Stimulated activated CD4-positive, alpha-beta T cell treated with anti-CD3 and anti-CD28 coated beads, Interleukin-1b, Interleukin-23, amount 100 ng/mL, for 1 hour (primary cell): ENCODE measurements at places on chromosomes 12 and 14.

DNA sequence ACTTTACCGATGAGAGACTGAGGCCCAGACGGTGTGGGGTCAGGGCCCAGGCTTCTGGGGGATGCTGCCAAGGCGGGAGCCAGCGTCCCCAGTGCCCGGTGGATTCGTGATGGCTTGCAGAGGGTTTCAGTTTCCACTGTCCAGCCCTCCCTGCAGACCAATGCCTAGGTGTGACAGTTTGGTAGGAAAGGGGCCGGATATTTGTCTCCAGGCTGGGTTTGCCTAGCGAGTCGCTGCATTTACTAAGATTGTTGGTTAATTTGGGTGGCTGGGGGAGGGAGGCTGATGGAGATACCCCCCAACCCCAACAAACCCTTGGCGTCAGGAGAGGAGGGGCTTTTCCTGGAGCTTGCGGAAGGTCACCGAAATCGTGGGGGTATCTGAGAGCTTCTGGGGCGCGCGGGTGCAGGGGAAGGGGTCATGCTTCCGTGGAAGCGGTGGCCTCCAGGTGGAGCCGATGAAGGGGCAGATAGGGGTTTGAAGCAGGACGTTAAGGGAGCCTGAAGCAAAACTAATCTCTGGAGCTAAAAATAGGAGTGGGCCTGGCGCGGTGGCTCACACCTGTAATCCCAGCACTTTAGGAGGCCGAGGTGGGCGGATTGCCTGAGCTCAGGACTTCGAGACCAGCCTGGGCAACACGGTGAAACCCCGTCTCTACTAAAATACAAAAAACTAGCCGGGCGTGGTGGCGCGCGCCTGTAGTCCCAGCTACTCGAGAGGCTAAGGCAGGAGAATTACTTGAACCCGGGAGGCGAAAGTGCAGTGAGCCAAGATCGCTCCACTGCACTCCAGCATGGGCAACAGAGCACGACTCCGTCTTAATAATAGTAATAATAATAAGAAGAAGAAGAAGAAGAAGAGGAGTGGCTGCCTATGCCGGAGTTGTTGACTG is 1.1 kb upstream of the CDC42BPB start:
- DNase-seq, result no peak

DNA sequence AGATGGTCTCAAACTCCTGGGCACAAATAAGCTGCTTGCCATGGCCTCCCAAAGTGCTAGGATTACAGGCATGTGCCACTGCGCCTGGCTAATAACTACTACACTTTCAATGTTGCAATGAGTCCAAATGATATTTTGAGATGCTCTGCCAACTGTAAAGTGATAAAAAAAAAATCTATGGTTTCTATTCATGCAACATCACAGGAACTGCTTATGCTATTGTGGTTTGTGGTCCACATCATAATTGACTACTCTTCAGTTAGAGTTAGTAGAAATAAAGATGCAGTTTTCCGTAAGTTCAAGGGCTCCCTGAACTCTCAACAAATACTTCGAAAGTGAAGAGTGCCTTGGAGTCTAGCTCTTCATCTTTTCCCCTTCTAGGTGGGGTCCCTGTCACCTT is 239.4 kb downstream of the C12orf75 start:
- DNase-seq, result no peak

GRCh38 chr14:40847480-40847879 is 759.2 kb upstream of the LRFN5 start:
- DNase-seq, result no peak

DNA sequence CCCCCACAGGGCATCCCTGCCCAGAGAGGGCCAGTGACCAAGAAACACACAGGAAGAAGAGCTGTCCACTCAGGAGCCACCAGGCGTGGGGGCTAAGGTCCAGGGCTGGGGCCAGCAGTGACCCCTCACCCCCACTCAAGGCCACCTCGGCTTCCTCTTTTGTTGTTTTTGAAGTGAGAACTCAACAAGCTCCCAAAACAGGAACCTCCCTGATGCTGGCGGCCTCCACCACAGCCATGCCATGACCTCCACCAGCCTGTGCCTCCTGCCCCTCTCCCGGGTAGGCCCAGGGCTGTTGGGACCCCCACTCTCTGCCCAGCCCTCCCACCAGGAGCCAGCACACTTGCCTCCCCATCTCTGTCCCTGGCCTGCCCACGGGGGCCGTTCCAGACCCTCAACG is 7.8 kb downstream of the AKT1 start:
- no peak for DNase-seq

DNA sequence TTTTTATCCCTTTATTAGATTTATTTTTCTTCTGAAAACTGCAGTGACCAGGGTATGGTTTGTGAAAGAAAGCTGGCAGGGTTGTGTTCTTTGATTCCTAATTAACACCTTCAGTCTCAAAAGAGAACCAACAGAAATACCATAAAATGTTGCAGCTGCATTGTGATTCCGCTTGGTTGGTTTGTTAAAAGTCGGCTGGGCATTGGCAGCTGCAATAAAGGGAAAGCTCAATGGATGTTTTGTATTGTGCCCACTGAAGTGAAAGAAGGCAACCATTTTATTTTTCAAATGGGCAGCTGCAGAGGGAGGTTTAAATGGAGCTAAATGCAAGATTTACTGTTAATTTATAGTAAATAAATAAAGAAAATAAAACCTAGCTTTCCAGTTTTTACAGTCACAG is 16.7 kb downstream of the LGR5 start:
- no peak for DNase-seq

DNA sequence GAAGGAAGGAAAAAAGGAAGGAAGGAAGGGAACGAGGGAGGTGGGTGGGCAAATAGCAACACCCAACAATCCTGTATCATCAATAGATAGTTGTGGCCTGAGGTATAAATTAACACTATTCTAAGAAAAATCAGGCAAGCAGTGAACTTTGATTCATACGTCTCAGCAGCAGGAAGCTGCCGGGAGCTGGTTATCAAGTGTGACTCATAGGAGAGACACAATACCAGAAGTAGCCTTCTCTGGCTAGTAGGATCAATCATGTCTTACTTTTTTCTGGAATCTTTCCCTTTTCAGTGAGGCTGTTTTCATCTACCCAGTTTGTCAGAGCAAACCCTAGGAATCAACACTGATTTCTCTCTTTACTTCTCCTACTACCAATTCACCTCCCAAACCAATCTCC is 780.5 kb downstream of the NRXN3 start:
- DNase-seq, result no peak

DNA sequence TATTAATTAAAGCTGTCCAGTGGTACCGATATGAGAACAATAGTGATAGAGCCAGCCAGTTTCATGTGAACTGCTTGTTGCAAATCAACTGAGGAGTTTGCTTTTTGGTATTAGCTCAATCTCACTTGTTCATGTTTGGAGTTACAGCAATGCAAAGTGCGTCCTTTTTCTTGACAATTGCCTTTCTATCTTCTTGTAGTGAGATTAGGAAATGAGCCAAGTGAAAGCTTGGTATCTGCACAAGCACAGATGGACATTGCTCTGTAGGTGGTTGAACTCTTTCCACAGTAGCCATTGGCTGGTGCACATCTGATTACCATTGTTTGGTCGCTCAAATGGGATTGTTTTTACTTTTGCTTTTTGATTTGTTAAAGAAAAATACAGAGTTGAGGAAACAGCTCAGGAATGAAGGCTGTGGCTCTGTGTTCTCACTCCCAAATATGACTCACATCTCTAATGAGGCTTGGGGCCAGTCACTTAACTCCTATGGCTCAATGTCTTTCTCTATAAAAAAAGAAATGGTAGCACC is 241.4 kb downstream of the BMP4 start:
- no peak for DNase-seq

DNA sequence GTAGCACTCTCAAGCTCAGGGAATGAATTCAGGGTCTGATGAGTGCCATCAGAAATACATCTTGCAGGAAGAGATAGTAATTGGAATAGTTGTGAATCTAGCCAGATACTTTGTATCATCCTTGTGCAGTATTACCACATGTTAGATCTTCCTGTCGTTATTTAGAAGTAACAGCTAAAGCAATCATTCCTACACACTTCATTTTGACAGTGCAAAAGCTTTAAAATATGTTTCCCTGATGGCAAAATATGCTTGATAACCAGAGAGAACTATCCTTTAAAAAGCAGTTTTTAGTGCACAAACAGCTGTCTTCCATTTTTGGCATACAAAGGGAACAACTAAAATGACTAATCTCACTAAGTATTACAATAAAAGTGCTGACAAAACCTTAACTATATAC is 149.5 kb upstream of the SLC38A2 start:
- DNase-seq, result no peak

GRCh38 chr14:49051328-49052060 is 534.7 kb downstream of the RPS29 start:
- no peak for DNase-seq

- DNase-seq, result no peak
Observed at GRCh38 chr12:99332936-99333591, 314.5 kb upstream of the GARIN6 start.

DNA sequence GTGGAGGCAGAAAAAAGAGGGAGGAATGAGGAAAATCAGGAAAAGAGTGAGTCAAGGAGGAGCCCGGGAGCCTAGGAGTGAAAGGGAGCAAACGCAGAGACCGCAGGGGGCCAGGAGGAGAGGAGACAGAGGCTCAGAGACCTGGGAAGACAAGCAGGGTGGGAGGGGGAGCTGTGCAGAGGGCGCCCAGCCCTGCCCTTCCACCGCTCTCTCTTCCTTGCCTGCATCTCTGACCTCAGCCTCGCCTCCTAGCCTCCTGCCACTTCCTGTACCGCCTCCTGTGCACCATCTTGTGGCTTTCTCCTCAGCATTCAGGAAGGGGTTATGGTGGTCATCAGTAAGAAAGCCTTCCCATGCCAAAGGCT is 1.3 kb downstream of the CLSTN3 start:
- no peak for DNase-seq

DNA sequence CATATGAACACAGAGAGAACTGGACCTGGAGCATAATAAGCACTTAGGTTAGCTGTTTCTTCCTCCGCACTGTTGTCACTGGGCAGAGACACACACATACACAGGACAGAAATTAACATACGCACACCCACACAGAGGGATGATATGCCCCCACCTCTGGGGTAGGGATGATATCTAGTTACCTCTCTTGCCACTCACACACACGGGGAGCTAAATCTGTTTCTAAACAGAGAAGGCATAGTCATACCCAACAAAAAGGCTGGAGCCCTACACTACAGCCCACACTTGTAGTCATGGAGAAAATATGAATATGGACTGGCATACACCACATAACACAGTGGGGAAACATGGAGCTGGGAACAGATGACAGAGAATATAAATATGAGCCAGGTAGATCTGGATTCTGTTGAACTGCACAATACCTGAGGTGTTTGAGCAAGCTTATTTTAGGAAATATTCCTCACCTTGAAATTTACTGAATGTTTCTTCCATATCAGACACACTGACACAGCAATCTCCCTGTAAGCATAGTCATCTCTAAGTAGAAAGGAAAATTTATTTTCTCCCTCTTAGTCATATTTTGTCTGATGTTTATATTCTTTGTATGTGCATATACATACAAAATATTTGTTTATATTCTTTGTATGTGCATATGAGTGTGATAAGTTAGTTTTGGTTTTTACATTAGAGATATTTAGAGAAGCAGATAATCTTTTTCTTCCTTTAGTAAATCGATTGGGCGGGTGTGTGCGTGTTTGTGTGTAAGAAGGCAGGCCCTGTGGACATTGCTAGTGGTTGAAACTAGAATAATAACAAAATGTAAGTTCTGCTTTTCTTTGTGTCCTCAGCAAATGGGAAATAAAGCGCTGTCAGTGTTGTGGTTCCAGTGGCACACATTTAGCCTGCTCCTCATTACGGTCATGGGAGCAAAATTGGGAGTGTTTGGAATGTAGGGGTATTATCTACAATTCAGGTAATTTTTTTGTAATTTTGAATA is 20.9 kb upstream of the SCFD1 start:
- DNase-seq, result no peak

GRCh38 chr14:24036169-24036962 is 15.4 kb upstream of the CARMIL3 start:
- no peak for DNase-seq

DNA sequence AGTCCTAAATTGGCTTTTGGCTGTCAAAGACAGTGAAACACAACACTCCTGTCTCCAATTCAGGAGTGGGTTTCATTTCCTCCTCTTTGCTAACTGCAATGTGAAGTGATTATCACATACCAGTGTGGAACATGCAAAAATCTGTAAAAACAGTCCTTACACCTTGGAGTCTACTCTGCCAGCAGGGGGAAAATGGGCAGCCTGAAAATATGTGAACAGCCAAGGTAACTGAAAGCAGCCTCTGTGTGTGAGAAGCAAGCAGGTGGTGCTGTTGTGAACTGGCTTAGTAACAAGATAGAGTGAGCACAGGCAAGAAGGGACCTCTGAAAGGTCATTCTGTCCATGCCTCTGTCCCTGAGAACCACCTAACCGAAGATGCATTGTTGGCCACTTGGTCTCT is 6.0 kb downstream of the PRMT8 start:
- no peak for DNase-seq

DNA sequence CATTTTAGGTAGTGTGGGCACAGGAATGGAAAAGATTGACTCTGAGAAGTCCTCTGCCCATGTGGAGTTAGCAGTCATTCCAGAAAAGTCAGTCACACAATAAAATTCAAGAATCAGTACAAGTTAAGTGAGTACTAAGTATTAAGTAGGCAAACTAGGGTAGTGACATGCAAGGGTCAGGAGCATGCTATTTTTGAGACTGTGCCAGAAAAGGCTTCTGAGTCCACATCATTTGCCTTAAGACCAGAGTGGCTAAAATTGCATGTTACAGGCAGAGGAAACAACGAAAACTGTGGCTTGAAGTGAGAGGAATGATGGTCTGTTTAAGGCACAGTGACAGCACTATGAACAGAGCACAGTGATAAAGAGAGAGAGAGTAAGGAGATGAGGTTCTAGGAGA is 108.9 kb downstream of the SLC6A15 start:
- DNase-seq, result no peak

DNA sequence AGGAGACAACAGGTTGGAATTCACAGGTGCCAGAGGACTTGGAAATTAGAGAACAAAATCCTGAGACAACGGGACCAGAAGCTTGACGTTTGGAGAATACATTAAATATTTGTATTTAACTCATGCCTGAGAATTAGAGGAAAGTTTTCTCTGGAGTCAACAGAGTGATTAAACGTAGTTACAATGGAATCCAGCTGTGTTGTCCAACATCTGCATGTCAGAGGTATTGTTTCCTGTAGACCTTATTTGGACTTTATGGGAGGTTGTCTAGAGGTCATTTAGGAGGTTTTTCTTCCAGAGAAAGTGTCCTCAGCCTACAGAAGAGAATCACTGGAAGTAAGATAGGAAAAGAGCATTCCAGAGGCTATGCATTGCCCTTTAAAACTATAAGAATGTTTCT is 45.1 kb upstream of the RERGL start:
- DNase-seq, result no peak

GRCh38 chr14:63877550-63877939 is 24.7 kb downstream of the SYNE2 start:
- no peak for DNase-seq

DNA sequence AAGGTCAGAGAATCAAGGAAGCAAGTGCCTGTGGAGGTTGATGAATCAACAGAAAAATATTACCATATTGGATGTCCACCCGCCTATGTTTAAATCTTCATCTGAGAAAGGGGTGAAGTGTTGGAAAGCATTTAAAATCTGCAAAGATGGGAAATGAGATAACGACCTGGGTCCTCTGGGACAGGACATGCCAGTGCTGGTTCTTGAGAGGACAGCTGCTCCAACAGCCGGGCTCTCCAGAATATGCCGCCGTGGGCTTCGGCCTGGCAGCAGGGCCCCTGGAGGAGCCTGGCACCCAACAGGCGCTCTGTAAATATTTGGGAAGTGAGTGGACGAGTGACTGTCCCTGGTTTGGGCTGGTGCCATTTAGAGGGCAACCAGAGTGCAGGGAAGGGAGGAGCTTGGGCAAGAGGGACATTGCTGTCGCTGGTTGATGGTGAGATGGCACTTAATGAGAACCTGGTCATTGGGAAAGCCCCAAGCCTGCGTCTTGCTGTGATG is 129.9 kb downstream of the KCNA5 start:
- DNase-seq, result no peak
